ENCODE measurements at places on chromosomes 13 and 19.

DNA sequence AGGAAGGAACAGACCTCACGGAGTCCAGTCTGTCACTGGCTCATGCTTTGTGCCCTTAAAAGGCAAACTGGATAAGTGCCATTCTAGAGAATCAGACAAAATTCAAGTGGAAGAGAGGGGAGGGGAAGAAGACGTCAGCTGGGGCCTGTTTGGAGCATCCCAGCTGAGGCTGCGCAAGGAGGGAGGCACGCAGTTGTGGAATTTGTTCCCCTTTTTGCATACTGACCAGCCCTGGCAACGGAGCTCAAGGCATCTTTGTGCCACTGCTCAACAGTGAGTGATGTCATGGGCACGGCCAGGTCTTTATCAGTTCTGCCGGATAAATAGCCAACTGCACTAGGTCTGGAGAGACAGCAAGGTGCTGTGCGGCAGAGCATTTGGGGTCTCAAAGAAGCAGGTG lies at the start of gene GPR42:
Gene GPR42 (plus strand): TSS at position 347 of the 400 bp plus-strand sequence. CDS start 292 bp downstream, outside the sequence.
- DNase-seq: no peak

- no peak for DNase-seq
Observed at GRCh38 chr13:83515268-83516015, 366.8 kb downstream of the SLITRK1 start.

DNA sequence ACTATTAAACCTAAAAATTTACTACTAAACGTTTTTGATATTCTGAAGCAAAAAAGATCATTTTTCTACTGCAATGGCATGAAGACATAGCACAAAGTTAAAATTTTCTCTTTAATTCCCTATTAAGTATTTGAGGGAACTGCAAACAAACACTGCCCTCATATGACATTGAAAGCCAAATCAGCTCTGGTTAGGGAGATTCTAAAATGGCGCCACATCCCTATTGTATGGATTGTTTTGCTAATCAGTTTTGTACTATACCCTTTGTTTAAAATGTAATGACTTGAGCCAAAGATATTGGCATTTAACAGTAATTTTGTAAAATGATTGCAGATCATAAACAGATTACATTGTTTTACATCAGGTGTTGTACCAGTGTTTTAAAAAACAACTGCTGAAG lies 65.8 kb downstream of the FLT1 start:
- no peak for DNase-seq

DNA sequence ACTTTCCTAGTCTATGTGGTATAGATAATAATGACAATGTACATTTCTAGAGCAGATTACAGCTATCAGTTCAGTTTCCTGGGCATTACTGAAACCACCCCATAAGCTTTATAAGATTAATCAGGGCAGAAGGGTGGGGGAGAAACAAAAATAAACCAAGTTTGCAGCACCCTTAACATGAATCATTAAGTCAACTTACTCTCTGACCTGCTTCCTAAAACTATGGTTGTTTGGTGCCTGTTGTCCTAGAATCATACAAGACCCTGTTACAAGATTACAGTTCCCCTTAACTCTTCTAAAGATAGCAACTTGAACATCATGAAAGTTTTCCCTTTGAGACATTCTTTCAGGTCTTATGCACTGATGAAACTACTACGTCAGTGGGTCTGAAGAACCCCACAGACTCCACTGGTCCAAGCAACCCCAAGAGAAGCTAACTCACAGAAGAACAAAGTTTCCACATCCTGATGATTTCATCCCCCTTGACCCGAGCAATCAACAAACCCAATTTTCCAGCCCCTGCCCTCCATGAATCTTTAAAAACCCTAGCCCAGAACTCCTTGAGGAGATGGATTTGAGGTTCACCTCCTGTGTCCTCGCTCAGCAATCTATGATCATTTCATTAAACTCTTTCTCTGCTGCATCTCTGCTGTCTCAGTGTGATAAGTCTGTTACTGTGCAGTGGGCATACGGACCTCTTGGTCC lies 336.5 kb downstream of the FOXO1 start:
- DNase-seq: no peak

DNA sequence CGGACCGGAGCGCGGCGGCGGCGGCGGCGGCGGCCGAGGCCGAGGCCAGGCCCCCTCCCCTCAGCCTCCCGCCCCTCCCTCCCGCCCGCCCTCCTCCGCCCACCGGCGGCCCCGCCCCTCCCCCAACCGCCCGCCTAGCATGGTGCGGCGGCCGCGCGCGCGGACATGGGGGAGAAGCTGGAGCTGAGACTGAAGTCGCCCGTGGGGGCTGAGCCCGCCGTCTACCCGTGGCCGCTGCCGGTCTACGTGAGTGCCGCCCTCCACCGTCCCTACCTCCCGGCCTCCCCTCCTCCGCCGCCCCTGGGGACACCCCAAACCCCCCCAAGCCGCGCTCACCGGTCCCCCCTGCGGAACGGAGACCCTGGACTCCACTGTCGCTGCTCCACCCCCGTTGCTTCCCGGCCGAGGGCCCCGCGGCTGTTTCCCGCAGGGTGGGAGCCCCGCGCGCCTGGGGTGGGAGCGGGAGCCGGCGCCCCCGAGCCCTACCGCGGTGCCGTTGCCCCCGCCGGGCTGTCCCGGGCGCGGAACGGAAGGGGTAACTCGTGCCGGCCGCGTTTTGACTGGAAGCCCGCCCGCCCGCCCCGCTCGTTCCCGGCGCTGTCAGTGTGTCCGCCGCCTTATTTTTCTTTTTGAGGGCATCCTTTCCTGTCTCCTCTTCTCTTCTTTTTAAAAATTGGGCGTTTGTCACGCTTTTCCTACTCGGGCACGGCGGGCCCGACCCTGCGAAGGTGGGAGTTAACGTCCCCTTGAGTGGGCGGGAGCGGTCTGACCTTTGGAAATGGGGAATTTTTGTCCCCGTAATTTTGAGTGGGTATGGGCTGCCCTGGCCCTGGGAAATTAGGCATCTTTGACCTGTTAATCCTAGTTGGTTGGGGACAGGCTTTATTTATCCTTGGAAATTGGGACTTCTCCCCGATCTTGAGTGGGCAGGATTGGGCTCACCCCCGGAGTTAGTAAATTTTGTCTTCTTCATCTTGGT lies 576 bp downstream of the DOT1L start:
- DNase-seq: no peak

DNA sequence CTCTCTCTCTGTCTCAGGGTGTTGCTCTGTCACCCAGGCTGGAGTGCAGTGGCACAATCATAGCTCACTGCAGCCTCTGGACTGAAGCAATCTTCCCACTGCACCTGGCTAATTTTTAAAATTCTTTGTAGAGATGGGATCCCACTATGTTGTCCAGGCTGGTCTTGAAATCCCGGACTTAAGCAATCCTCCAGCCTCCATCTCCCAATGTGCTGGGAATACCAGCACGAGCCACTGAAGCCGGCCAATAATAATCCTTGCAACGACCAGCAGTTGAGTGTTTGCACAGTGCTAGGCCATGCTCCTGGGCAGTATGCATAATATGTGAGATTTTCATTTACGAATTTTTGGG lies 640 bp upstream of the EPOR start:
- DNase-seq: no peak

DNA sequence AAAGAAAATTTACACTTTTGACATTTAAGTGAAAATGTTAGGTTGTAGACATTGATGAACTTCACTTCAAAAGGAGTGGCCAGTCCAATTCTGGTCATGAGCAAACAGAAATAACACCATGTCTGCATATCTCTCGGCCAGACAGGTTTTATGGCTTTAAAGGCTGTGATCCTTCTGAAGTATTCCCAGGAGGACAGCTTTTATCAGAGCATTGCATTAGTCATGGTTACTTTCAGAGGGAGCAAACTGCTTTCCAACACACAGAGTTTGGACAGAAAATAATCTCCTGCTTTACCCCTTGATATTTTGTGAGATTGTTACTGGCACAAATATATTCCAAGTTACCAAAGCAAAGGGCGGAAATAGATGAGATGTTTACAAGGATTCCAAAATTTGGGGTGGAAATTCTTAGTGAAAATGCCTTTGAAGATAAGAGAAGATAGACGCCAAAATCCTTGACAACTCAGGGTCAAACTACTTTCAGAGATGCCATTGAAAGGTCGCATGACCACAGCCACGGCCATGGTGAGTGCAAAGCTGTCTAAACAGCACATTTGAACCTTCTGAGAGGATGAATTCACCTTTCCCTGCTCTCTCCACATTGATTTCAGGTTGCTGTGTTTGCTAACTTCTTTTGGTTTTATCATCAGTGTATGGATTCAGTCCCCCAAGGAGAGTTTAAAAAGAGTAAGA lies 584.5 kb upstream of the SGCG start:
- DNase-seq: no peak

GRCh38 chr19:40962460-40962961 lies 28.6 kb upstream of the CYP2B6 start:
- no peak for DNase-seq

DNA sequence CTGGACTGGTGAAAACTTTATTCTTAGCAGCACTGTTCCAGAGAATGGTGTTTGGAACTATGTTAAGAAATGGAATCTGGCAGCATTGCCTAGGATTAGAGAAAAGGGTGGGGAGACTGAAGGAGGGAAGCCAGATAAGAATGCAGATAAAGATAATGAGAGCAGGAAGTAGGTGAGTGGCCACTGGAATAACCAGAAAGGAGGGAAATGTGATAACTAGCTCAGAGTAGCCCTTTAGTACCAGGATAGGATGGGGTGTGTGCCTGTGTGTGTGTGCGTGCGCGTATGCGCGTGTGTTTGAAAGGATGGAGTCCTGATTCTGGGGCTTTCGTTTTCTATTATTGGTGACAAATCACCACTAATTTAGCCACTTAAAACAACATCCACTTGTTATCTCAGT lies 33.4 kb upstream of the FRY start:
- no peak for DNase-seq
